ENCODE measurements at places on chromosomes 11 and 22.

DNA sequence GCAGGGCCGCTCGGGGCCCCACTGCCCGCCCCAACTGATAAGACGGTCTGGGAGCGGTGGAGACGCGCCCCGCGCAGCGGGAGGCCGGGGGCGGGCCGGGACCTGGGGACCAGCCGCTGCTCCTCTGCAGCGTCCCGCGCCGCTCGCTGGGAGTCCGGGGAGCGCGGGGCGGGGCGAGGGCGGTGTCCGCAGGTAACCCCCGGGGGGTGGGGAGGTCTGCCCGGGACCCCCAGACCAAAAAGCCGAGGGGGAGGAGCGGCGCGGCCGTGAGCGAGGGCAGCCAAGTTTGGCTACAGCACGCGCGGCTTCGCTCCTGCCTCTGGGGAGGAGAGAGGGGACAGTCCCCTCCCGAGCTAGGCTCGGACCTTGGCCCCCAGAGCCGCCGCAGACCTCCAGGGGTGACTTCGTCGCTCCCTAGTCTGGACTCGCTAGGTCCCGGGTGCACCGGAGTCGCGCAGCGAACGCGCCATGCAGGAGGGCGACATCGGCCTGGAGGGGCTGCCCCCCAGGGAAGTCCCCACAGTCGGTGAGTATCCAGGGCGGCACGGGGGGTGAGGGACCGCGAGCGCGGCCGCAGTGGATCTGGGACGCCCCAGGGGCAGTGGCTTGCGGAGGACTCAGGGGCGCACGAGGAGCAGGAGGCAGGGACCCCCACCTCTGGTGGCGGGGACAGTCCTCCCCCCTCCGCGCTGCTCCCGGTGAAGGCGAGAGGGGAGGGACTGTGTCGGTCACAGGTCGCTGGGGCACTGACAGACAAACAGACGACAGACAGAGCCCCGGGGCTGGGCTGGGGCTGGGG, 92.3 kb upstream of the ANO1 start:
- no peak for DNase-seq

DNA sequence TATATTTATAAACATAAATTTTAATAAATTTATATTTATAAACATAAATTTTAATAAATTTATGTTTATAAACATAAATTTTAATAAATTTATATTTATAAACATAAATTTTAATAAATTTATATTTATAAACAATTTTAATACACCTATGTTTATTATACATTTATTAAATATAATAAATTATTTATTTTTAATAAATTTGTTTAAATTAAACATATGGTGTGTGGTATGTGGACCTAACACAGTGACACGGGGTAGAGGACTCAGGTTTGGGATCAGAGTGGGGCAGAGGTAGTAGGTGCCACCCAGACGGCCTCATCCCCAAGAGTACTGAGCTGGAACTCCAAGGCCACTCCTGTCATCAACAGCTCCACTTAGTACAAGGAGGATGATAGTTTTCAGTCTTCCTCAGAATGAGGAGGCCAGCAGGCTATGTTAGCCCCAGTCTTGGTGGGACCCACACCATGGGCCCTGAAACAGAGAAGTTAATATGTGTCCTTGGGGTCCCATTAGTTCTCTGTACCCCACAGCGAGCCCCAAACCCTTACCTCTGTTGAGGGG, 46.7 kb upstream of the BID start:
- no peak for DNase-seq

DNA sequence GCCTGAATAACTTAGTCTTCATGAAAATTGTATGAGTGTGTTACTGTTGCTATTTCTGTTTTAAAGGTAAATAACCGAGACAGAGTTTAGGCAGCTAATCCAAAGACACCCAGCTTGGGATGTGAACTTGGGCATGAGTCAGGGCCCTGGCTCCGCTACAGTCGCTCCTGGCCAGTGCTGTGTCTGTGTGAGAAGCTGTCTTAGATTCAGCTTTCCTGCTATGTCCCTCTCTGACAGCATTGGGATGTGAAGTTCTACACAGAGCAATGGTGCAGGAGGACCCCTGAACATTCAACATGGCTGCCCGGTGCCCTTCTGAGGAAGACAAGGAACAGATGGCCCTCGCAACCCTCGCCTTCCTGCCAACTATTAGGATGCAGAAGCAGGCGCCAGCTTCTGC, 49.4 kb downstream of the GALNT18 start:
- no peak for DNase-seq

- no peak for DNase-seq
Observed at GRCh38 chr11:101158119-101158518, 28.5 kb upstream of the PGR start.

DNA sequence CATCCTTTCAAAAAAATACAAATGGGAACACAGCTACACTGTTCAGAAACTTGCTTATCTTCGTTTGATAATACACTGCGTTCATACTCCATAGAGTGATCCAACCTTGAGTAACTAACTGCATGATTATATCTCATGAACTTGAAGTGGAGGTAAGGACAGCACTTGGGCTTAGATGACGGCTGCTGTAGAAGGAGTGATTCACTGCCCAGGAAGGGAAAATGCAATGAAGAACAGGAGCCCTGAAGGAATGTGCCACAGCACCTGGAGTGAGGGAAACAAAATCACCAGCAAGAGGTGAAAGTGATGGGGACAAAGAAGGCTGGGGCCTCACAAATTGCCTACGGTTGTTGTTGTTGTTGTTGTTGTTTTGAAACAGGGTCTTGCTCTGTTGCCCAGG, 44.1 kb upstream of the SC5D start:
- DNase-seq: no peak

DNA sequence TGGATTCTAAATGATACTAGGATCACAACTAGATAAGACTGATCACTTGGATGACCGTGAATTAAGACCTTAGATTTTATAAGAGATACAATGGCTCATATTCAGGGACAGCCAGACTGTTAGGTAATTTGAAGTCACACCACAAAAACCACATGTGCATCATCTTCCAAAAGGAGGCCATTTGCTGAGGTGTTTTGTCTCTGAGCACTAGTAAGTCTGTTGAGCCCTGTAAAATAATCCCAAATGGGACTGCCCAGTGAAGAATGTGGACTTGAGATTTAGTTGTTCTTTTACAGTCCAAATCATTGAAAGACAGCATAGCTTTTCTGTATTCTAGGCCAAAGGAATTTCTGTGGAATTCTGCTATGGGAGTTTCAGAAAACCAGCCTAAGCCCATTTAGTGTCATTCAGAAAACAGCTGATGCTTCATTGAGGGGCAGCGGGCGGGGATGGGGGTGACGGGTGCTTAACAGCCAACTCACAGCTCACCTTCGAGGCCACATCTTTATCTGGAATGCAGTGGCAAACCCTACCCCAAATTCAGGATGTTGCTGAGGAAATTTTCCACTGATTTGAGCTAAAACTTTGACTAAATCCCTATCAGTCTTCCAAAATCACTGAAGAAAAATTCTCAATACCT, 80.1 kb upstream of the BIRC3 start:
- DNase-seq: no peak

DNA sequence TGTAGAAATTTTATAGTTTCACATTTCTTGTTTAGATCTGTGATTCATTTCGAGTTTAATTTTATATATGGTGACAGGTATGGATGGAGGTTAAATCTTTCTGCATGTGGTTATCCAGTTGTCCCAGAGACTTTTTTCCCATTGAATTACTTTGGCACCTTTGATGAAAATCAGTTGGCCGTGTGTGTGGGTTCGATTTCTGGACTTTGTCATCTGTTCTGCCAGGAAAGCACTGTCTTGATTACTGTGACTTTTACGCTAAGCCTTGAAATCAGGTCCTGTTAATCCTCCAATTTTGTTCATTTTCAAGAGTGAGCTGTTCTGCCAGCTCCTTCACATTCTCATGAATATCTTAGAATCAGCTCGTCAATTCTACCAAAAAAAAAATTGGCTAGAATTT, 107.4 kb downstream of the KCNQ1 start:
- DNase-seq: no peak

GRCh38 chr22:48037618-48038017, 1275.2 kb downstream of the TBC1D22A start:
- no peak for DNase-seq

- DNase-seq: no peak
Observed at GRCh38 chr11:128924104-128924503, 18.6 kb downstream of the TP53AIP1 start.

DNA sequence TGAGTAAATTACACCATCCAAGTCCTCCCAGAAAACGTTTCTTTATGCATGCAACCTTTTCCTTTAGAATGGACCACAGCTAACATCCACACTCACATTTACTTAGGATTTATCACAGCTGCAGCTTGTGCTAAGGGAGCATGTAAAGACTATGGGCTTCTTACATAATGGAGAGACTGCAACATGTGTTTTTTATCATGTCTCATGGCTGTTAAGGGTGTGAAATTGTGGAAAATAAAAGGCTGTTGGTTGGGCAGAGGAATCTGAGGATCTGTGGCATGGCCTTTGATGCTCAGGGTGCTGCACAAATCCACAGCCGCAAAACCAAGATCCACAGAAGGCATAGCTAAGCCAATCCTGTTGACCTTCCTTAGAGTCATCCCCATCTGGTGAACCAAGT, 112.0 kb upstream of the MTNR1B start:
- DNase-seq: no peak

- no peak for DNase-seq
Observed at GRCh38 chr22:19863571-19863970, 8.9 kb upstream of the GNB1L start.

- no peak for DNase-seq
Observed at GRCh38 chr11:45926536-45927331, 4.3 kb downstream of the LARGE2 start.

DNA sequence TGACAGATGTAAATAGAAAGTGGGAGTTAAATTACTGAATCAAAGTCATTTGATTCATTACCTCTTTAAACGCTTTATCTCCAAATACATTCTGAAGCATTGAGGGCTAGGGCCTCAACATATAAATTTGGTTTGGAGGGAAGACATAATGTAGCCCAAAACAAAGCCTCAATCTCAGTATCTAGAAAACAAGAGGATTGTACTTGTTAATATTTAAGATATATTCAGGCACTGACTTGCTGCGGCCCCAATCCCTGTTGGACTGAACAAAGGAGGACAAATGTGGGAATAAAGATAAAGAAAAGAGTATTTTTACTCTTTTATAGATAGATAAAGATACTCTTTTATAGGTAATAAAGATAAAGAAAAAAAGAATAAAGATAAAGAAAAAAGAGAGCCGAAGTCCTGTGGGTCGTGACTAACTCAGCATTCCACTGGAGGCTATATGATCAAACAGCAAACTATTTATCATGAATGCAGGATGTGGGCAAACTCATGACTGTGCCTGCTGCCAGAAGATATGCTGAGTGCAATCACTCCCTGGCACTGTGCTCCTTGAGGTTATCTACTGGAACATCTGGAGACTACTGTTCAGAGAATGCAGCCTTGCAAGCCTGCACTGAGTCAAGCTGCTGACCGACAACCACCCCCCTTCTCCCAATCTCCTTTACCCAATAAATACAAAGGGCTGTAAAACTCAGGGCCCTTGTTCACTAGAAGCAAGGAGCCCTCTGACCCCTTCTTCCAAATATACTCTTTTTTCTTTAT, 6.9 kb downstream of the OR10V1 start:
- no peak for DNase-seq

- no peak for DNase-seq
Observed at GRCh38 chr11:95165638-95166037, 65.4 kb downstream of the SESN3 start.

- DNase-seq: no peak
Observed at GRCh38 chr22:45968003-45968650, 8.8 kb downstream of the WNT7B start.

DNA sequence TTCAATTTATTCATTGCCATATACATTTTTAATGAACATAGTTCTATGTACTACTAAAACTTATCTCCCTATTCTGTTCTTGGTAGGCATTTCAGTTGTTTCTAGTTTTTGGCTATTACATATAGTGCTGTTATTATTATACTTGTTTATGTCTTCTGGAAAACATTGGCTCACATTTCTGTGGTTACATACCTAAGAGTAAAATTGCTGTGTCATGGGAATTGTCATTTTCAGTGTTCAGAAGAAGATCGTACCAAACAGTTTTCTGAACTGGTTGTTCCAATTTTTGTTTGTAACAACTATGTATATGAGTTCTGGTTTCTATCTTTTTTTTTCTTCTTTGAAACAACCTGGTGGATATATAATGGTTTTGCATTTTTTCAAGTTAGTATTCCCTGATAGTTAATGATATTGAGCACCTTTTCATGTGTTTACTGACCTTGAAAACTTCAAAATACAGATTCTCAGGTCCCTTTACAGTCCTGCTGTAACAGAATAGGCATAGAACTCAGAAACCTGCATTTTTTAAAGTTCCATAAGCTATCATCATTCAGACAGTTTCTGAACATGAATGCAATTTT, 230.7 kb downstream of the JRKL start:
- no peak for DNase-seq

GRCh38 chr11:46391578-46392420, at the start of gene CHRM4:
CHRM4 (minus strand) TSS chr11:46391776; CDS start chr11:46386557, 5,219 bp downstream.
- peak; percentile 74 for DNase-seq

GRCh38 chr11:58028687-58029411, 1.9 kb upstream of the OR6Q1 start:
- DNase-seq: no peak

DNA sequence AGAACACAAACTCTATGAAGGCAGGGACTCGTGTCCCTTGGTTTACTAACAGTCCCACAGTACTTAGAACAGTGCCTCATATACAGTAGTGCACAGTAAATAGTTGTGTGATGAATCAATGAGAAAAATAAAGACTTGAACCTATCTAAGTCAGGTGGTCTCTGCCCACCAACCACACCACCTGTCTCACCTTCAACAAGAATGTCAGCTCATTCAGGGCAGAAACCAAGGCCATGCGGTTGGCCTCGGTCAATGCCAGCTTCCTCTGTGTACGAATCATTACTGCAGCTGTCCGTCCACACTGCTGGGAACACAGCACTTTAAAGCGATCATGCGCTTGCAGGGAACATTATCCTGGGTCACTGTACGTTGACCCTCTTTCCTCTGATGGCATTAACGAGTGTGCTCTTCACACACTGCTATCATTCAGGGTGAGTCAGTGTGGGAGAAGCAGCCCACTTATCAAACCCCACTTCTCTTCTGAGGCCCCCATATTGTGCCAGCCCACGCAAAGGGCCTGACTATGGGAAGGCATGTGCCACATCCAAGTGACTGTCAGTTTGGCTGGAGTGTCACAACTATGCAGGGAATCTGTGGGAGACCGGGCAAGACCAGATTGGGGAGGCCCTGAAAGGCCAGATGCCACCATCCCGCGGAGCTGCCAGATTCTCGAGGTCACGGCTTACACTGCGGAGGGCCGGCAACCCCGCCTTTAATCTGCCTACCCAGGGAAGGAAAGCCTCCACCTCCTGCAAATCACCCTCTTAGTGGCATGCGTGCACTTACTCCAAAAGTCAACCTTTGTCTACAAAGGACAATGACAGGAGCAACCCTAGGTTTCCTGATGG, 36.1 kb downstream of the LARGE1 start:
- DNase-seq: no peak

- DNase-seq: no peak
Observed at GRCh38 chr22:45922256-45922655, 54.7 kb downstream of the WNT7B start.

- DNase-seq: no peak
Observed at GRCh38 chr11:100232006-100232405, 455.1 kb upstream of the ARHGAP42 start.

DNA sequence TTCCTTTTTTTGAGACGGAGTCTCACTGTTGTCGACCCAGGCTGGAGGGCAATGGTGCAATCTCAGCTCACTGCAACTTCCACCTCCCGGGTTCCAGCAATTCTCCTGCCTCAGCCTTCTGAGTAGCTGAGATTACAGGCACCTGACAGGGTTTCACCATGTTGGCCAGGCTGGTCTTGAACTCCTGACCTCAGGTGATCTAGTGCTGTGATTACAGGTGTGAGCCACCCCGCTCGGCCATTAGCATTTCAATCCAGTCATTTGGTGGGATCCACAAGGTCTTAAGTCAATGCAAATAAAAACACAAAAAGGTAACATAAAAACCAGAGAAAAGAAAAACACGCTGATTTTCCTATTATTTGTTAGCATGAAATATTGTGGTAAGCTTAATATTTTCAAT, 1227.2 kb upstream of the TENM4 start:
- no peak for DNase-seq

Measured in NCI-H1092 treated with DMSO at 0.1 percent for 48 hours (cell line).